ENCODE measurements at places on chromosomes 4 and X. TPM values are rescaled to one million over a fixed set of nuclear protein-coding genes. Genes with fewer than 3 reads are reported as not detected.

NAP1L2 gene
- total RNA-seq = 6.1 TPM

DNA sequence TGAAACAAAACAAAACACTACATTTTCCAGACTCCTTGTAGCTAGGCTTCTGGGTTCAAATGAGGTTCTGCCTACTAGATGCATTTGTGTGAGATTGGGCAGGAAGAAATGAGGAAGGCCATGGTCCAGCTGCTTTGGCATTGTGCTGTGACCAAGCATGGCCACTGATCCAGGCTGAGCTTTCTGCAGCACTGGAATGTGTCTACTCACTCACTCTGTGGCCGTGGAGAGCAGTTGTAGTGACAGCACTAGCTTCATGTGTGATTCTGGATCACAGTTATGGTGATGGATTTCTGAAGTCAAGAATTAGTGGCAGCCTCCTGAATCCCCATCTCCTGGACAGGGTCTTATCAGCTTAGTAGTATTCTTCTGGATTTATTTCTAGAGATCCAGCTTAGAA is 358.9 kb downstream of the GPAT3 start:
- H3K4me1 ChIP-seq = no peaks in the 10 kb centered on the region
- H3K36me3 ChIP-seq = no peaks in the 10 kb centered on the region
- no peaks in the 10 kb centered on the region for H3K27me3 ChIP-seq
- DNase-seq = no peak

- no peaks in the 10 kb centered on the region for H3K36me3 ChIP-seq
- H3K27ac ChIP-seq = peak overlapping the region; percentile 33
- DNase-seq = no peak
These were observed 1.5 kb downstream of the FHDC1 start for GRCh38 chr4:152937336-152938236.

GRCh38 chrX:145532176-145532780 is 285.0 kb downstream of the SPANXN1 start:
- no peak for DNase-seq
- H3K4me3 ChIP-seq = no peak overlapping the region
- H3K36me3 ChIP-seq = no peaks in the 10 kb centered on the region

DNA sequence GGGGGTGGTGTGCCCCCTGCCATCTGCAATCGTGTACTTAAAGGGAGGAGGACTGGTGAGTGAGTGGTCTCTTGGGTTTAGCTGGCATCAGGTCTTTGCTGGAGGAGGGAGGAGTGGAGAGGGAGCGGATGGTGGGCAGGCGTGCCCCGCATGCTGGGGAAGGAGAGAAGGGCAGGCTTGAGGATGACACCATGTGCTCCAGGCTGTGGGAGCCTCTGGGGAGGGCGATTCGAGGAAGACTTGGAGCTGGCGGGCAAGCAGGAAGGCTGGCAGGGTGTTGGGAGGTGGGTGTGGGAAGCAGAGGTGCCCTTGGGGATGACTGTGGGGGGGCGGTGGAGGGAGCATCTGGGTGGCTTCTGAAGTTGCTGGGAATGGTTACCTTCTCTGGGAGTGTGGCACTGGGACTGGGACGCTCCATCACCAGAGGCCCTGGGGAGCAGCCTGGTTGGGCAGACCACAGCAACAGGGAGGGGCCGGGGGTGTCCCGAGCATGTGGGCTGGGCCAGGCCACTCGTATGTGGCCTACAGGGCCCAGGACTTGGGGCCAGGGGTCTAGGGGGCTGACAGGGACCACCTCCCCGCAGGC is 30.8 kb upstream of the AFAP1 start:
- H3K27ac ChIP-seq = peak overlapping the region; percentile 79
- no peaks in the 10 kb centered on the region for H3K36me3 ChIP-seq
- no peak overlapping the region for H3K4me3 ChIP-seq
- peaks cover 51% of the 10 kb centered on the region for H3K4me1 ChIP-seq
- DNase-seq = no peak
- H3K27me3 ChIP-seq = no peaks in the 10 kb centered on the region

DNA sequence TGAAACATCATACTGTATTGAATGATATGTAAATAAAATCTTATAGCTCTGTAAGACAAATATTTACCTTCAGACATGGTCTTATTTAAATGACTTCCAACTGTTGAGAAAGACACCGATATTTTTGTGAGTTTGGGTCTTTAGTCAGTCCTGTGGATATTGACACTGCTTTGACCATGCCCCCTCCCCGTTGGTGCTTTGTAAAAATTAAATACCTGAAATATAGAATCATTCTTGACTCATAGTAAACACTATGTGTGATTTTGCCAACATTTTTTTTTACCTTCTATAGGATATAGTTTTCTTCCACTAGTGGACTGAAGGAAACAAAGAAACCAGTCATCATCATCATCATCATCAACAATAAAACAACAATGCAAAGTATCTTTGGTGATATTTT is 114.3 kb upstream of the HS3ST1 start:
- H3K36me3 ChIP-seq = no peaks in the 10 kb centered on the region
- no peaks in the 10 kb centered on the region for H3K27me3 ChIP-seq
- H3K27ac ChIP-seq = no peak overlapping the region
- H3K4me3 ChIP-seq = no peak overlapping the region

DNA sequence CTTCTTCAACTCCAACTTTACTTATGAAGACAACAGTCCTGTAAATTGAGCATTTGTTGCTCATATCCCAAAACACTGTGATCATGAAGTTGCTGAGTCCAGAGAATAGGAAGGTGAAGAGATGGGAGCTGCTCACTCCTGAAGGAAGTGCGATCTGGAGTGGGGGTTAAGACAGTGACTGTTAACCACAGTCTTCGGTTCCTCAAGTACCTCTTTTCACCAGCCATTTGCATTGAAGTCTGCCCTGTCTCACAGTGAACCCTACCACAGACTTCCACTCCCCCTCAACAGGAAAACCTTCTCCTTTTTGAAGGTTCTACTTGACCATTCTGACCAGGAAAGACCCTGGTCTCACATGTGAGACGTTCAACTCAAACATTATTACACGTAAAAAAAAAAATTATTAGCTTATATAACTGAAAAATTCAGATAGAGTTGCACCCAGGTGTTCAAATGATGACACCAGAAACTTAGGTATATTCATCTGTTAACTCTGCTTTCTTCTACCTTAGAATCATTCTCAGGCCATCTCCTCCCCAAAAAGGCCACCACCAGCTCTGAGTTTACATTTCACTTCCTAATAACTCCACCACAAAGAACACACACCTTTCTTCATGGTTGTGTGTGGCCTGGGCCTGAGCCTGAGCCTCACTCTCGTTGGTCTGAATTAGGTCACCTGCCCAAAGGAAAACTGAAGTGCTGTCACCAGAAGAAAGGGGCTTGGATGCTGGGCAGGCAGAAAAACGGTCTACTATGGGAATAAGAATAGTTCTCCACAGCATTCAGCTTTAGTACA is 199.2 kb downstream of the DCTD start:
- no peaks in the 10 kb centered on the region for H3K27me3 ChIP-seq
- H3K27ac ChIP-seq = no peak overlapping the region
- no peak for DNase-seq
- no peak overlapping the region for H3K4me3 ChIP-seq
- no peaks in the 10 kb centered on the region for H3K4me1 ChIP-seq

GRCh38 chrX:136866337-136867095 is 14.0 kb downstream of the RBMX start:
- H3K4me3 ChIP-seq = no peak overlapping the region
- no peaks in the 10 kb centered on the region for H3K36me3 ChIP-seq
- no peaks in the 10 kb centered on the region for H3K27me3 ChIP-seq
- H3K4me1 ChIP-seq = no peaks in the 10 kb centered on the region
- H3K27ac ChIP-seq = no peak overlapping the region

DNA sequence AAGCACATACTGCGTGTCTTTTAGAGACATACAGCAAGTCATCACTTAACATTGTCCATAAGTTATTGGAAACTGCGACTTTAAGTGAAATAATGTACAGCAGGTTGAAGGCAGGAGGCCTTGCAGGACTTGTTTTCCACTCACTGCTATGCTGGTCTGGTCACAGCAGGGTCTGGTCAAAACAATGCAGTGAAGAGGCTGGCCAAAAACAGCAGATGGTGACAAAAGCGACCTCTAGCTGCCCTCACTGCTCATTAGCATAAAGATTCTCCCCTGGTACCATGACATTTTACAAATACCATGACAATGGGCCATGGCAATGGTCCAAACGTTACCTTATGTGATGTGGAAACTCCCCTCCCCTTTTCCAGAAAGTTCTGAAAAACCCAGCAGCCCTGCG is 1283.6 kb downstream of the FSTL5 start:
- no peak for DNase-seq
- H3K4me1 ChIP-seq = no peaks in the 10 kb centered on the region
- H3K27ac ChIP-seq = no peak overlapping the region
- H3K27me3 ChIP-seq = no peaks in the 10 kb centered on the region
- H3K4me3 ChIP-seq = no peak overlapping the region

DNA sequence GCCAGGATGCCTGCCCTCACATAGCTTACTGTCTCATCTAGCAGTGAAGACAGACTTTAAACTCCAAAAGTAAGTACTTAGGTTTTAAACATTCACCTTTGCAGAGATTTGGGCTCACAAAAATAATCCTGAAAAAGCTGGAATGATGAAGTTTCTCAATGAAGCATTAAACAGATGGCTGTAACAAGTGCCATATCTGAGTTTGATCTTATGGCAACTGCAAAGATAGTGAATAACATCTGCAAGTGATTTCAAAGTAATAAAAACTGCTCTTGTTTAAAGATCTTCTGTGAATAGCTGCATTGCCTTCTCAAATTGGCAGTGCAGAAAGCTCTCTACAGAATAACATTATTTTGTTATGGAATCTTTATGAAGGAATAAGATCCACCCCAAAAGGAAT is 271.2 kb upstream of the SMIM31 start:
- H3K27ac ChIP-seq = no peak overlapping the region
- no peak overlapping the region for H3K4me3 ChIP-seq
- H3K27me3 ChIP-seq = no peaks in the 10 kb centered on the region
- no peak for DNase-seq
- no peaks in the 10 kb centered on the region for H3K4me1 ChIP-seq

All from sigmoid colon (tissue), 7 donors.